Cerebellum (tissue), 4 donors: ENCODE measurements at places on chromosomes 7 and 10.
A peak's percentile ranks its signal among the peaks of the same experiment; 100 is the strongest.

DNA sequence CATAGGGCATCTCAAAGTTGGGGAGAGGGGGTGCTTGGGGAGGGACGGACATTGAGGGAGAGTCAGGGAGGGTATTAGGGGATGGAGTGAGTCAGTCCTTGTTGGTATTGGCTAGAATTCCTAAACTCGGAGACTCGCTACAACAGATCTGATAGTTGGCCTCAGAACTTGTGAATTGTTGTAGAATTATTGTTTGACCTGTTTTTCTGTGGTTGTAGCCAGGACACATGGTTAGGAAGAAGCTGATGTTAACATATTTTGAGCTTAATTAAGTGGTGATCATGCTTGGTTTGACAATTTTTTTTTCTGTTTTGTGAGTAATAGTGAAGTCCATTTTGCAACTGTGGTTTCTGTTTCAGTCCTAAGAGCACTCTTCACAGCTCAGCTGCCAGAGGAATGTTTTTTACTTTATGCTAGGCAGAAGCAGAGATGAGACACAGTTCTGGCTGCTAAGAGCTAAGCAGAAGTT lies 1190.3 kb upstream of the C7orf33 start:
- no peak for DNase-seq

- DNase-seq: no peak
These were observed 45.3 kb downstream of the GRID2IP start for GRCh38 chr7:6505685-6506559.

GRCh38 chr10:44399659-44400451 lies 15.0 kb upstream of the CXCL12 start:
- no peak for DNase-seq

- no peak for DNase-seq
These were observed 77.1 kb downstream of the INPP5A start for GRCh38 chr10:132614431-132615340.

- DNase-seq: no peak
These were observed 325.6 kb upstream of the KAT6B start for GRCh38 chr10:74500816-74501215.

DNA sequence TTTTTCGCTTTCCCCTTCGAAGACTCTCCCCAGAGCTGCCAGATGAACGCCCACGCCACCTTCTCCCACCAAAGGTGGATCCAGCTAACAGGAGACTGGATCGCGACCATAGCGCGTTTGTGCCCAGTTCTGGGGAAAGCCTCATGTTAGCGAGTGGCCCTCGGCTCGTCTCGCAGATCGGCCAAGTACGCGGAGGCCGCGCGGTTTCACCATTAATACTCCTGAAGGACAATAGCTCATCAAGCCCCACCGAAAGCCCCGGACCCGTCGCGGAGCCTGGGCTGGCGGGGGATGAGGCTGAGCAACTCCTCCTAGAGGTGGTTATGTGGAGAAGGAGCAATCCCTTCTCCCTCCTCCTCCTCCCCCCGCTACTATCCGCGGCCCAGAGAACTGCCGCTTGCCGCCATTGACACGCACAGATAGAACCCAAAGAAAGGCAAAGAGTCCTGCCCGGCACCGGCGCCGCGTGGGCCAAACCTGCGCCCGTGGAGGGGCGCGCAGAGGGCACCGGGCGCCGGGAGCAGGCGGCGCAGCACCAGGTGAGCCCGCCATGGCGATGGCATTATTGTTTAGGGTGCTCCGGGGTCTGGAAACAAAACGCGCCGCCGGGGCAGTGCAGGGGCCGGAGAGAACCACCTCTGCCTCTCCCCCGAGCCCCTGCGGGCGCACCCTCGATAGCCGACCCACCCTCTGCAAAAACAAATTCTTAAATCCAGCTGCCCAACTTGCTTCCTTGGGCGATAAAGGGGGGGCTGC lies at the start of gene MACROH2A2:
Gene MACROH2A2, plus strand, starts transcription at position 385 of the 756 bp plus-strand sequence. CDS start 22,813 bp downstream, outside the sequence.
- DNase-seq: peak; percentile 83

DNA sequence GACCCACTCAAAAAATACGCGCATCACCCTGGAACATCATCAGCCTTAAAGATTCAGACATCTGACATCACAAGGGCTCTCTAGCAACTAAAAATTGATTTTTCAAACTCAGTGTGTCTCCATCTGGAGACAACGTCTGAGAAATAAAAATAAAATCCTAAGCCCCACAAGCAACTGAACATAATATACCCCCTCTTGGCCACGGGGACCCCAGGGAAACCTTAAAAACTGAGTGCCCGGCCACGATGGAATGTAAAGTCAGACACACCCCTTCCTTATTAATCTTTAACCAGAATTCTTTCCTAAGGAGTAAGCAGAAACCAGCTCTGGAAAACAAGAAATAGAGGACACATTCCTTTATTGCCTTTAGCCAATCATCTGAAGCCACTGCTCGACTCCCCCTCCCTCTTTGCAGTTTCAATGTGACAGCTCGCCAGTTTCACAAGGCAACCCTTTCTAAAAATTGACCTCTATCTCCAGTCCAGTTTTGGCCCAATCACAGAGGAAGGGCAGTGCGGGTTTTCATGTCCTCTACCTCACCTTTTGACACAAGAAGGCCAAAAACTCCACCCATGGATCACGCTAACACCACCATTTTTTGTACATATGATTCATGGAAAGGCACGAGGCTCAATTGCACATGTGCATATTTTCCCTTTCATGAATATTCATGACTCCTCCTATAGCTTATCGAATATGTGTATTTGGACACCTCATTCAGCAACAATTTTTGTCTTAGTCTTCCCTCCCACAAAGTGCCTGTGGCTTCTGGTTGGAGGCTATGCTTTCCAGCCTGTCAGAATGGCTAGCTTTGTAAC lies 24.2 kb downstream of the IFIT3 start:
- no peak for DNase-seq

DNA sequence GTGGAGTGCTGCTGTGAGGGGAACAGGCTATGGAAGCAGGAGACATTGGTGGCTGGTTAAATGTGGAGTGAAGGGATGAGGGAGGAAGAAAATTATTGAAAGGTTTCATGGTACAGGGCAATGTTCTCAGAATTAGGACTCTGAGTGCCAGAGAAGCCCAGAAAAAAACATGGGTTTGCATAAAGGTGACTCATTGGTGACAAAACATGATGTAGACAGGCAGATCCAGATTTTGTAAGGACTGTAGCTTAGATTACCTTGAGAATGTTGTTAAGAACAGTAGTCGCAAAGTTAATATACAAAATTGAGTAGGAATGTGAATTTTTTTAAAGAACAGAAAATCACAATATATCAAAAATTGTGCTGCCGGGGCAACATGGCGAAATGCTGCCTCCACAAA lies 134.9 kb upstream of the ZNF438 start:
- no peak for DNase-seq

DNA sequence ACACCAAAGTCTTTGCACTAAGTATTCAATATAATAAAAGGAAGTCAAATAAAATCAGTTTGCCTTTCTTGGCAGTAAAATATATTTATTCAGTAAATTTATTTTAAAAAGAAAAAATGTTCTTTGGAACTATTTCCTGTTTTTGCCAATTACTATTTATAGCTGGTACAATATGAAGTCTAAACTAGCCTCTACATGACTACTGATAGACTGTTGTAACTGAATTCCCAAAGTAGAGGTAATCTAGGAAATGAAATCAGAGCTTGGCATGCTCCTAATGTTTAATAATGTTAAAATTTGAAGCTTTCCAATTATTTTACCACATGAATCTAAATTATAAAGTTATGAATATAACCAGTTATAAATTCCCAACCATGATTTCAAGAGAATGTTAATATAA lies 385.5 kb downstream of the SEMA3D start:
- DNase-seq: no peak

DNA sequence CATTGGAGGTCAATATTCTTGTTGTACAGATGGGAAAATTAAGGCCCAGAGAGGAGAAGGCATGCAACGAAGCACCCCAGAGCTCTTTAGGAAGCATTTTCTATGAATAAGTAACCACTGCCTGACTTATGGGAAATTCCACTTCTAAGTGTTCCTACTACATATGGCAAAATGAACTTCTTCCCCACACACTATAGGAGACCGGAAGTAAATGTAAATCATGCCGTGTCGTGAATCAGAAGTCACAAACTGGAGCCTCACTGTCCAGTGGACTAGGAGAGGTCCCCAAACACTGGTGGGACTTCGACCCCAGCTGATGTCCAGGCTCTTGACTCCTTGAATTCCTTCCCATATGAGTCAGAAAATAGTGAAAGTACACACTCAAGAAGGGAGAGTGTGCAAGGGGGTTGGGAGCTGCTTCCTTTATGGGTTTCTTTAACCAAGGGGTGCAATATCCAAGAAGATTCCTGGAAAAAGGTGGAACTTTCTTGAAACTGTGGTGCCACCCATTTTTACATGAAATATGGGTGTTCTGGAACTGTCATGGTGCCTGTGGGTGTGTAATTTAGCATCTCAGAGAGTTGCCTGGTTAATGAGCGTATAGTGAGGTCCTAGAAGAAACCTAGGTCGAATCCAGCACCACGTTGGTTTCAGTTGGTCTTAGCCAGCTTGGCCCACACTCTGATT lies 6.7 kb downstream of the RASSF4 start:
- DNase-seq: no peak

DNA sequence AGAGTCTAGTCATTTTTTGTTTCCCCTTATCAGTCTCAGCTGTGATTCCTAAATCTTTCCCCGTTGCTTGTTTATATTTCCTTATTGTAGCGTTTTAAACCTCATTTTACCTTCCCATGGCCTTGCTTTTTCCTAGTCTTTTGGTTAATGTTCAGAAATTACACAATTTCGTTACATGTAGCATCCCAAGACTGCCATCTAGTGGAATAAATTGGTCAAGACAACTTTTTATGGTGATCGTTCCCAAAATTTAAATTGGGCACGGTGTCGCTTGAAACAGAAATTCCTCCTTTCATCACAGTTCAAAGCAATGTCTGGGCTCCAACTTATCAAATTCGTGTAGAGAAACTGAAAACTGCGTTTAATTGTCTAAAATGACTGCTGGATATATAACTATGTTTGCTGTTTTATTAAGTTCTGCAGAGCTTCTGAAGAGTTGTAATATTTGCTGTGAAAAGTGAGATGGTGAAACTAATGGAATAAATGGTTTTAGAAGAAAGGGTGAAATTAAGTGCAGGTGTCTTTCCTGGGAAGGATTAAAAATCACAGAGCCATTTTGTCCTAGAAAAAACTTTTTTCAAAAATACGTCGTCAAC lies 370.2 kb downstream of the PHF14 start:
- DNase-seq: peak; percentile 36

DNA sequence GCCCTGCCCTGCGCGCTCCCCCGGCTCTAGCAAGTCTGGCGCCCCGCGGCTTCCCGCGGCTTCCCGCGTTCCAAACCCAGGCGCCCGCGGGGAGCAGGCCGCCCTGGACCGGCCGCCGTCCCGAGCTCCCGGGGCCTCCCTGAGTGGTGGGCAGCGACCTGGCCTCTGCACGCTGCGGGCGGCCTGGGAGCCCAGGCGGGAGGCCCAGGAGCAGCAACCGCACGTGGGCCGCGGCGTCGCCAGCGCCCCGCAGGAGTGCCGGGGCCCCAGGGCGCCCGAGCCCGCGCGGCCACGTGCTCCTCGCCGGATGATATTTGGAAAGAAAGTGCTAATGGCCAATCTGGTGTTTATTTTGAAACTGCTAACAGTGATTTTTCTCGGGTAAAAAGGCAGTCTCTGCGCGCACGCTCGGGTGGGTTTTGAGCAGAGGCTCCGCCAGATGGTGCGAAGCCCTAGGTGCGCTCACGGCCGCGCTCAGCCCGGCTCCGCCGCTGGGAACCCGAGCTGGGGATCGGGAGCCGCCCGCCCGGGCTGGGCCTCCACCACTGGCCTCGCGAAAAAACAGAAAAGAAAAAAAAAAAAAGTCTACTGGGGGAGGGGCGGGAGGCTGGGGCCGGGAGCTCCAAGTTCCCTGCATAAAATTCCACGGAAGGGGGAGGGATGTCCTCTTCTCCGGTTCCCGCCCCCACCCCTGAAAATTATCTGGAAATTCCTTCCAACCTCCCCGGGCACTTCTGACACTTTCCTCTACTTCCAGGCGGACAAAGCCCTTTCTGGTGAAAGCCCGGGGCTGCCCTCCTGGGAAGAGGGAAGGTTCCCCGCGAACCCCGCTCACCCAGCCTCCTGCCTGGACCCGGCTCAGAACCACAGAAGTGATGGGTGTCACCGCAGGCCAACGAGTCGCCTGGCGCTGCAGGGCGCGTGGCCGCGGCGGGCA lies 4.3 kb downstream of the EBF3 start:
- DNase-seq: no peak

DNA sequence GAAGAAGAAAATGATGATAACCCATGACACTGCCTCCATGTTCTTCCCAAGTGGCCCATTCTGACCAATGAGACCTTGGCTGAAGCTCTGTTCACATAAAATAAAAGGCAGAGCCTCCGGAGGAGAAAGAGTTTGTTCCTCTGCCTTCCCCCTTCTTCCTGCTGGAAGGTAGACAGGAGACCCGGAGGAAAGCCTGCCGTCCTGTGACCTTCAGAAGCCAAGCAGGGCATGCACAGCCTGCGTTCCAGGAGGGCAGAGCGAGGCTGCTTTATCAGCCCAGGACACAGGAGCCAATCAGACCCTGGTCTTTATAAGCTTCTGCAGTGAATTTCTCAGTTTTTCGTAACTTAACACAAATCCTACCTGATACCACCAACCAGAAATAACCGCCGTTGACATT lies 8.6 kb upstream of the GRID1 start:
- DNase-seq: no peak

DNA sequence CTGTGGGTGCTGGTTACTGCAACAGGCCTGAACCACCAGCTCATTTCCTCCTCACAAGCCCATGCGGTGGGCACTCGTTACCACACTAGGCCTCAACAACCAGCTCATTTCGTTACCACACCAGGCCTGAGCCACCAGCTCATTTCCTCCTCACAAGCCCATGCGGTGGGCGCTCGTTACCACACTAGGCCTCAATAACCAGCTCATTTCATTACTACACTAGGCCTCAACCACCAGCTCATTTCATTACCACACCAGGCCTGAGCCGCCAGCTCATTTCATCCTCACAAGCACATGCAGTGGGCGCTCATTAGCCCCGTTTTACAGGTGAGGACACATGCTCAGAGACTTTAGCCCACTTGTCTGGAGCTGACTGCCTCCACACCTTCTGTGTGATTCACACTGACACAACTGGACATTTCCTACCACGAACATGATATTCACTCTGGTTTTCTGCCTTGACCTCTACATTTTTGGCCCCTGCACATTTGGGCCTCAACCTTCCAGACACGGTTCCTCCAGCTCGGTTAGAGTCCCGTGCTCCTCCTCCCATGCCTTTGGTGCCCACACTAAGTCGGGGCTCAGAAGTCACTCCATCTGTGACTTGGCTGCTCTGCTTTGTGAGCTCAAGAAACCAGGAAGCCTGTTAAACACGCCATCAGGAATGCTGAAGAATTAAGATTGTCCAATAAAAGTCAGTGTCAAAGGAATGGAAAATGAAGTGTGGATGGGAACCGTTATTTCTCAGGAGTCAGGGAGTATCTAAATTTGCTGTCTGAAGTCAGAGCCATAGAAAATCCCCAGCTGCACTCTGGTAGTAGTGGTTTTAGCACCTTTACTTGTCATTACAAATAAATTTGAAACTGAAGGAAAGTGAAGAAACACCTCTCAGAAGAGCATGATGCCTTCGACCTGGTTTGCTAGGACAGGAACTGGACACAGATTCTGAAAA lies 55.8 kb upstream of the LANCL2 start:
- no peak for DNase-seq

- DNase-seq: no peak
These were observed 31.1 kb downstream of the PTPRE start for GRCh38 chr10:127937915-127938463.

- DNase-seq: no peak
These were observed 203.8 kb upstream of the SVIL start for GRCh38 chr10:29838539-29838938.

GRCh38 chr7:106704000-106704840 lies 43.3 kb upstream of the CCDC71L start:
- DNase-seq: no peak
